Left colon (tissue), 2 donors: ENCODE measurements at places on chromosomes 7 and 10. TPM values are rescaled to one million over a fixed set of nuclear protein-coding genes. Genes with fewer than 3 reads are reported as not detected.

Gene CYP3A7
- 0.34 TPM for total RNA-seq

Gene IGF2BP3
- 0.53 TPM for total RNA-seq

DNA sequence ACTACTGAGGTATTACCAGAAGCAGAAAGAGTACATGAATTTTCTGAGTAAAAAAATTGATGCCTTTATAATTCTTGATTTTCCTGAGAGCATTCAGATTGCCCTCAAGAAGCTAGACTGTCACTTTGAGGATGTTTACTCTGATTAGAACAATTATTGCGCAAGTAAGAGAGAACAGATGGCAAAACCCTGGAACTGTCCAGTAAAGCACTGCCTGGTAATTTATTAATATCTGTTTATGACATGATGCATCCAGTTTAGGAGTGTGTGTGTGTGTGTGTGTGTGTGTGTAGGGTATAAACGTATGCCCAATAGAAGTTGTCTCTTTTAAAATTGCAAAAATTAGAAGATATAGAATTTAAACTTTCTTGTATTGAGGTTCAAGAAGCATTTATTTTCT is 379.7 kb downstream of the PHTF2 start:
- DNase-seq, result no peak

GRCh38 chr7:13743226-13743625 is 246.2 kb downstream of the ETV1 start:
- DNase-seq, result no peak

- no peak for DNase-seq
These were observed 129.5 kb downstream of the PLXNA4 start for GRCh38 chr7:132446666-132447278.

DNA sequence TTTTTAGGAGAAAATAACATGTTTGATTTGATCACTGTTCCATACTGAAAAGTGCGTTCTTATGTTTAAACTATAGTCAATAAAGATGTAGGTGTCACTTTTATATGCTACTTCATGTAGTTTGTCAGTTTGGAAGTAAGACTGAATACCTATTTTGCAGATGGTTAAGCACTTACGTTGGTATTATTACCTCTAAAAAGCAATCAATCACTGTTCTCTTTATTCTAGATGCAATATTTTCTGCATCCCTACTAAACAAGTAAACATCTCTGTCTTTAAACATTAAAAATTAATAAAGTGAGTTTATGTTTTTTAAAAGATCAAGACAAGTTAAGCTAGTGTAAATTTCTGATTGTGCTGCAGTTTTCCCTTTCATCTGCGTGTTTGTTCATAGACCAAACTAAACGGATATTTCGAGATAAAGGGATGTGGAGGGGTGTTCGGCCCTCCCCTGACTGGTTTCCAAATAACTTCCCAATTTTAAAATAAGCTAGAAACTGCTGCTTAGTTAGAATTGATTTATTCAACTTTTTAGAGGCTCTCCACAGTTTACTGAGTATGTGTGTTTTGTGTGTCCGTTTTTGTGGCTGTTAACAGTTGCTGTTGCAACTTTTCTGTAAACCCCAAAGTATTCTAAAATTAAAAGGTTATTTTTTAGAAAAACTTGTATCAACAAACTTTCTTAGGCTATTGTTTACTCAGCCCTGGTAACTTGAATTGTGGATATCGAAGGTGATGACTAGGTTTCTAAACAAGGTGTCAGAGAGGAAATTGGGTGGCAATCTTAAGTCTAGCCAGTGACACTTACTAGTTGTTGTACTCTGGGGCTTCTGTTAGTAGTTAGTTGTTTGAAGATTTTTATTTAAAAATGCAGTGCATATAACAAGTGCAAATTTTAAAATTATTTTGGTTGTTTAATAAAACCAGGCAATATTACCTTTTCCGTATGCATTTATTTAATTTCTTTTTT is 974 bp downstream of the KIF11 start:
- no peak for DNase-seq

DNA sequence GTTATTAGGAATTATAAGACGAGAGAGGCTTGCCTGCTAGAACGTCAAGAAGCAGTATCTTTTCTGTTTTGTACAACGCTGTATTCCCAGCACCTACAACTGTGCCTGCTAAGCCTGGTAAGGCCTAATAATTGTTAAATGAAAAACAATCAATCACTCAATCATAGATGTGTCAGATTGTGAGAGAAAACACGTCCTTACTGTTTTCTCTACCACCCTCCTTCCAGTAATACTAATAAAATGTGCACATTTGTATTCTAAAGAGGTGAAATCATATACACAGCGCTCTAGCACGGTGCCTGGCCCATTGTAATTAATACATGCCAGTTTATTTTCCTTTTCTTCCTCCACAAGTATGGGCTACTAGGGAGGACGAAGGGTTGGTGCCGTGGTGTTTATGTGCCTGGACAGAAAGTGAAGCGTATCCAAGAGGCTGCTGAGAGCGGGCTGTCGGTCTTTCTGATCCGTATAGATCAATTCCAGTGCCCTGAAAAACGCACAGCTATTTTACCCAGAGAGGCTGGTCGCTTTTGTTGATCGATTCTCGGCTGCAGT is 1.5 kb upstream of the AUTS2 start:
- DNase-seq, result no peak

DNA sequence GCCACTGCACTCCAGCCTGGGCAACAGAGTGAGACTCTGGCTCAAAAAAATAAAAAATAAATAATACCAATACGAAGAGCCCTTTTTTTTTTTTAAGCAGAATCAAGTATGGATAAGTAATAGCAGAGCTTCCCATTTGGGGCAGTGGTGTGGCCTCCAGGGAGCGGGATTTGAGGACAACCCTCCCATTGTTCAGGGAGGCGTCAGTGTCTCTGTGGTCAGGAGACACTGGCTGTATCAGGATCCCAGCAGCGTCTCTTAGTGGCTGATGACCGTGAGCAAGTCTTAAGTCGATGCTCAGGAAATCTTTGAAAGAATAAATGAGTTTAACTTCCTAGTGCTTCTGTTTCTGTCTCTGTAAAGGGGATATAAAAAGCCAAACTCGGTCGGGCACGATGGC is 25.2 kb upstream of the SH2B2 start:
- DNase-seq, result no peak

DNA sequence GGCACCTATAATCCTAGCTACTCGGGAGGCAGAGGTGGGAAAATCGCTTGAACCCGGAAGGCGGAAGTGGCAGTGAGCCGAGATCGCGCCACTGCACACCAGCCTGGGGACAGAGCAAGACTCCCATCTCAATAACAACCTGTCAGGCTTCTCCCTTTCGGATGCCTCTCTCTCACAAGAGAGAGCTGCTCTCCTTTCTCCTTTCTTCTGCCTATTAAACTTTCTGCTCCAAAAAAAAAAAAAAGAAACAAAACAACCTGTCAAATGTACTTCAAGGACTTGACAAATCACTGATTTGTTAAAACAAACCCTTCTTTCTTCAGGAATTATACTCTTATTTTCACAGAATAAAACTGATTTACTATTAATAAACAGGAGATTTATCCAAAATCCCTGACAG is 3.6 kb downstream of the PSAP start:
- no peak for DNase-seq
